ENCODE measurements at places on chromosomes 11 and 22.

- DNase-seq: peak; percentile 55
These were observed 935 bp downstream of the QSER1 start for GRCh38 chr11:32893343-32894148.

GRCh38 chr22:44047891-44048301 is 23.8 kb downstream of the PARVB start:
- no peak for DNase-seq

GRCh38 chr22:49538006-49538405 is 289.7 kb downstream of the BRD1 start:
- no peak for DNase-seq

- DNase-seq: no peak
These were observed 21.0 kb downstream of the C22orf31 start for GRCh38 chr22:29040385-29041275.

GRCh38 chr11:86151174-86152005 is 82.5 kb upstream of the PICALM start:
- DNase-seq: no peak

GRCh38 chr11:26703411-26704191 is 18.3 kb downstream of the SLC5A12 start:
- no peak for DNase-seq

DNA sequence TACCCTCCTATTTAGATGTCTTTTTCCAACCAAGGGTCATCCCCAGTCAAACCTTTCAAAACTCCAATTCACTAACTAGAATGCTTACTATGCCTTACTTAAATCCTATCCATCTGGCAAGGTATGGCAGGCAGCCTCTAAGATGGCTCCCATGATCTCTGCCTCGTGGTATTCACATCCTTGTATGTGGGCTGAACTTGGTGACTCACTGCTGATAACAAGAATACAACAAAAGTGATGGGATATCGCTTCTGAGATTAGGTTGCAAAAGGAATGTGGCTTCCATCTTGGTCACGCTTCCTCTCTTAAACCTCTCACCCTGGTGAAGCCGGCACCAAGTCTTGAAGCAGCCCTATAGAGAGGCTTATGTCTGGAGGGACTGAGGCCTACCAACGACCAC is 29.6 kb upstream of the UPB1 start:
- DNase-seq: no peak

DNA sequence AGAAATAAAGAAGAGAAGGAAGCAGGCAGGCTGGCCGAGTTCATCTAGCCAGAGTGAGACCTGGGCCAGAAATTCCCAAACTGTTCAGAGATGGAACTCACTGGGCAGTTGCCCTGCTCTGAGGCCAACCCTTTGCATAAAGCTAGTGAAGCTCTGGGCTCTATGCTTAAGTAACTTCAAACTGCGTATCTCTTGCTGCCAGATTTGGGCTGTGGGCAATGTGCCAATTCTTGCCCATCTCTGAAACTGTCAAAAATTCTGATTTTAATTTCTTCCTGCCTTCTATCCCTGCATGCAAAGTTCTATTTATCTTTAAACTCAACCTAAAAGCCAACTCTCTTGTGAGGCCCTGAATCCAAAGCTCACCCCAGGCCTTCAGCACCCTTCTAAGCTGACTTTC is 36.2 kb upstream of the HEPHL1 start:
- no peak for DNase-seq

- no peak for DNase-seq
These were observed 25.7 kb upstream of the CRTAM start for GRCh38 chr11:122812638-122813037.

GRCh38 chr11:9060700-9061111 is 30.7 kb downstream of the SCUBE2 start:
- no peak for DNase-seq

DNA sequence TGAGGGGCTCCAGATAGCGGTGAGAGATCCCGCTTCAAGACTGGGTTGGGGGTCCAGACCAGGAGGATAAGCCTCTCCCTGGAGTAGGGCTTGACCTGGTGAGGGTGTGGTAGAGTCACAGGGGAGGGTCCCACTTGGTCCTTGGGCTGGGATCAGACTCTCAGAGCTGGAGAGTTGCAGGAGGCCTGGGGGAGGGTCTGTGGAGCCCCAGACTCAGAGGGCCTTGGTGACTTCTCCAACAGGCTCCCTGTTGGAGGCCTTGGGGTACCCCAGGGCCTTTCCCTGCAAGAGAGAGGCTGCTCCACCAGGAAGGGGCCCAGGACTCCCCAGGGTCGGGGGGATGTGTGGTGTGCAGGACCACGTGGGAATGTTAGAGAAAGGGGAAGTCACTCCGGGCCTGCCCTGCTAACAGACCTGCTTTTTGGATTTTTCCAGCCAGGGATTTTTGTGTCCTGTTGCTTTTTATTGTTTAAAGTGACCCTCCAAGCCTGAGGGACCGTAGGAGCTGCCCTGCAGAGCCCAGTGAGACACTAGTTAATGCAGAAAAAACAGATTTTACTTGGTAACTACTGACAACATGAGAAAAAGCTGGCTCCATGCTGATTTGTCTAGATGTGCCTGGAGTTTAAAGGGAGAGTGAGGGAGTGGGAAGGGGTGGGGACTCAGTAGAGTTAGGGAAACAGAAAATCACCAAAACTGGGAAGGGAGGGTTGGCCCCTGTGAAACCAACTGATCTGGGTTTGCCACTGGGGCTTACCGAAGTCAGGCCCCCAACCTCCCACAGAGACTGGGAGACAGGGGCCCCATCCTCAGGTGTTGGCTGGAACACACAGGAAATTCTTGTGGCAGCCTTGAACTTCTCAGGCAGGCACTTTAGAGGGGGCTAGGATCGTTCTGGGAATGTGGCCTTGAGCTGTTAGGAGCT is 801 bp upstream of the TXNRD2 start:
- no peak for DNase-seq

GRCh38 chr11:762421-763072 is 14.7 kb downstream of the GATD1 start:
- DNase-seq: peak; percentile 56

- DNase-seq: no peak
These were observed 35.0 kb downstream of the TPBGL start for GRCh38 chr11:75275581-75275980.

- no peak for DNase-seq
These were observed 621.3 kb downstream of the ETS1 start for GRCh38 chr11:127965939-127966668.

GRCh38 chr11:41267451-41267850 is 192.0 kb downstream of the LRRC4C start:
- no peak for DNase-seq

DNA sequence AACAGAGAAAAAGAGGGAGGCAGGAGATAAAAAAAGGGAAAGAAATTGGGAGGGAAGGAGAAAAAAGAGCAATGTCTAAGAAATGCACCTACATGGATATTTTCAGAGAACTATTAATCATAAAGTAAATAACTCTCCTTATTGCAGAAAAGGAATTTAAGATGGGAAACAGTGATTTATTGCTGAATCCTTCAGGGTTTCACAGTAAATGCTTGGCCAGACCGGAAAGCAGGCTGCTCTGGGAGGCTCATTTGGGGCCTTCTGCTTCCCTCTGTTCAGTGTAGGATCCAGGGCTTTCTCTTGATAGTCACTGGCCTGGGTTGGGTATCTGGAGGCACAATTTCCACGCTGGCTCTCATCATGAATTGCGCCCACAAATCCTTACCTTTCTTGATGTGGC is 324.3 kb upstream of the SORL1-AS1 start:
- DNase-seq: no peak

DNA sequence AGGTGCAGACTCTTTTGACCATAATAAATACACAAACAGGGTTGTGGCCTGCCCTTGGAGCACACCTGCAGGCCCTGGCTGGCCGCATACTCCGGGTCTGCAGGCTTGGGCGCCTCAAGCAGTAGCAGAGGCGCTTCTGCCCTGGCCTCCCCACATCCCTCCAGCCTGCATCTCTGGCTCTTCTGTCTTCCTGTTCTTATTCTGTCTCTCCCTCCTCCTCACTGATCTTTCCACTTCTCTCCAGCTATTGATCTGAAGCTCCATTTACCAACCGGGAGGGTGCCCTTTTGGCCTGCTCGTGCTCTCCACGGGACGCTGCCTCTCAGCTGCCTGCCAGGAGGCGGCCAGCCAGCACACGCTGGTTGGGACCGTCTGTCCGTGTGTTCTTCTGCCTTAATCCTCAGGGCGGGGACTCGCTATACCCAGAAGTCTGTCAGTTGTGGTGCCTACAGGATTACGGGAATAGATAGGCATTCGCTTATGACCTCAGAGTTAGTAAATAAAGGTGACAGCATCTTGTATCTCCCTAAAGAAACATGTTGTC is 5.2 kb downstream of the UPB1 start:
- no peak for DNase-seq

DNA sequence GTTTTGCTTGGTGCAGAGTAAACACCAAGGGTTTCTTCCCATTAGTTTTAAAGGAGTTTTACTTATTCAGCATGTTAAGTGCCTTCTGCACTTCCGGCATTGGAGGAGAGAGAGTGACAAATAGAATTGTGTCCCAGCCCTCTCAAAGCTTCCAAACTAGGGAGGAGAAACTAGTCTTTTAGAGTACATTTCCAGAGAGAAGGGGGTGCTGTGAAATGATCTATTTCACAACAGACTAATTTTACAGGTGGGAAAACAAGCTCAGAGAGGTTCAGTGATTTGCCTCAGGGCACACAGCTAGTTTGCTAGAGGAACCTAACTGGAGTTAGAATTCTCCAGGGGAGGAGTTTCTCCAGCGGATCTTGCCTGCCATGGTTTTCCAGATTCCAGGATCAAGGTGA is 12.6 kb downstream of the MPST start:
- no peak for DNase-seq

- DNase-seq: no peak
These were observed 91.3 kb downstream of the RNF169 start for GRCh38 chr11:74839971-74840370.

DNA sequence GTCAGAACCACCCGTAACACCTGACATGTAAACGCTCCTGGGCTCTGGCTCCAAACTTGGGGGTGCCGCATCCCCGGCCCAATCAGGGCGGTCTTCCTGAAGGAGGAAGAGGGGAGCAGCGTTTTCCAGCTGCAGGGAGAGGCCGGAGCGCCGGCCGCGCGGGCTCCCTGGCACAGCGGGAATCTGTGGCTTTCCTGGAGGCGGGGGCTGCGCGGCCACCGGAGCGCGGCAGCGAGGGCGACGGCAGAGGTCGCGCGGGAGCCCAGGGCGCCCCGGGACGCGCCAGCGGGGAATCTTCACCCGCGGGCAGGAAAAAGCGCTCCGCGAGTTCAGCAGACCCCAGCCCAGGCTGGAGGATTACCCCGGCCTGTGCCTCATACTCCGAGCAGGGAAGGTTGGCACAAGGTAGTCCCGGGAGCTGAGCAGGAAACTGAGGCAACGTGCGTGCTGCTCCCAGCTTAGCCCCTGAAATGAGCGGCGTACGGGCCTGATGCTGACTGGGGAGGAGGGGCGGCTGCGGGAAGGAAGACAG is 600 bp upstream of the ESAM start:
- DNase-seq: peak; percentile 45

Data from T47D (cell line).